ENCODE measurements at places on chromosomes 2 and 18.

- DNase-seq = no peak
These were observed 209.8 kb downstream of the PHLPP1 start for GRCh38 chr18:62925031-62925688.

DNA sequence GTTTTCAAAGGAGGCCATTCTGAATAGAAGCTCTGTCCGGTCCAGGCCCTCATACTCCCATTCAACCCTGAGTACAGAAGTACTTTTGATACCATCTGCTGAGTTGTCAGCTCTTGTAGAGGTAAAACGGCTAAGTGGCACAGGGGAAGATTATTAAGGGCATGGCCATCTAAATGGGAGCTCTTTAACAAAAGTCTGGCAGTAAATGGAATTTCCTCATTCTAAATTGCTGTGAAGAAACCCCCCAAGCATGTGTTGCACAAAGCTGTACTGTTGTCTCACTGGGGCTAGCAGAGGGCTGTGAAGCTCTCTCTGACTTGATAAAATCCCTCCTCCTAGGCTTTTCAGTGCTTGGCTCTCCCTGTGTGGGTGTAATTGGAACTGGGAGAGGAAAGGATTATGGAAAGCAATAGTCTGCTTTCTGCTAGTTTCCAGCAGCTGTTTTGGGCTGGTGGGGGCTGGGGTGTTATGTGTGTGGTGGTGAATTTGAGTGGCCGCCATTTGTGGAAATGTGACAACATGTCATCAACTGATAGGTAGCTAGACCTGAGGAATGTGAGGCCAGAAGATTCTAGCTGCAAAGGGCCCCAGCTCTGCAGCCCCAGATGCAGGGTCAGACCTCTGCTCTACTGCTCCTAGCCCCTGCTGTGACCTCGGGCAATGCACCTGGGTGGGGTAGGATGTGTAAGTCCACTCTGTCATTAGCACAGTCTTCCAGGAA, 65.1 kb downstream of the MAP4K4 start:
- DNase-seq = no peak

- DNase-seq = no peak
These were observed 44.2 kb downstream of the TTC27 start for GRCh38 chr2:32671885-32672533.

DNA sequence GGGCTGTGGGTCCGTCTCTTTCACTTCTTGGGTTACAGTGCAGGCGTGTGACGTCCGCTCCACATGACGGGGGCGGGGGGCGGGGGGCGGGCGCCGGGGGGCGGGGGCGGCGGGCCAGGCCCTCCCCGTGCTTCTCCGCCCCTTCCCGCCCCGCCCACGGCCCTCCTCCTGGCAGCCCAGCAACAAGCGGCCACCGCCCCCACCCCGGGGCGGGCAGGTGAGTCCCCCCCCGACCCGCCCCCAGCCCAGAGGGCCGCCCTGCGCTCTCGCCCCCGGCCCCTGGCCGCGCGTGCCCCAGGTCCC, 3.6 kb downstream of the ZNF516 start:
- DNase-seq = peak; percentile 87

DNA sequence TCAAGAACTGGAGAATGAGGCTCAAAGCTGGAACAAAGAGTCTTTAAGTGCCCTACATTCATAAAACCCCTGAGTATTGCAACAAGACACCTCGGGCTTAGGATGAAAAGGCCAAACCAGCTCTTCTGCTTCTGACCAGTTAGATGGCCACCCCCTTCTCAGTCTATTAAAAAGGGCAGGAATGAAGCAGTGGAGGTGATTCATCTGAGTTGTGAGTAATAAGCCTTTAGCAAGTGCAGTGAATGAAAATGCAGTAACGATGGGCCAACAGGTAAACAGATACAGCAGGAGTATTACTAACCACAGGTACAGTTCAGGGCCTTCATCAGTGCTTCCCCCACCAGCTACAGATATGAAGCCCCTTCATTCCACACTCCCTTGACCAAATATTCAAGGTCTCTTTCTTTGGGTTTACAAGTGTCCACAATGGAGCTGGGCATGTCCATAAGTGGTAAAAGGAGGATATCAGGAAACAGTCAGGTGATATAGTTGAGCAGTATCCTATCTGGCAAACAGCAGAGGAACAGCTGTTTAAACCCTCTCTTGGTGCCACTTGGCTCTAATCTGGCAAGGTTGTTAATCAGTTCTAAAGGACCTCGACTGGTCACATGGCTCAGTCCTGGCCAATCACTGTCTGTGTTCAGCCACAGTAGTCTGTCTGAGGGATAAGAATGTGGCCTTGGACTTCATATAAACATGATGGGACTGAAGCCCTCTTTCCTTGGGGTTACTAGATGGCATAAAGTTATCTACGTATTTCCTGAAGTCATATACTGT, 17.8 kb downstream of the SERPINB13 start:
- no peak for DNase-seq

- DNase-seq = no peak
These were observed 251.3 kb upstream of the EPAS1 start for GRCh38 chr2:46045888-46046287.

GRCh38 chr2:6139142-6139541, 447.0 kb downstream of the SOX11 start:
- no peak for DNase-seq

- DNase-seq = no peak
These were observed 156.7 kb upstream of the HAAO start for GRCh38 chr2:42949125-42949524.

DNA sequence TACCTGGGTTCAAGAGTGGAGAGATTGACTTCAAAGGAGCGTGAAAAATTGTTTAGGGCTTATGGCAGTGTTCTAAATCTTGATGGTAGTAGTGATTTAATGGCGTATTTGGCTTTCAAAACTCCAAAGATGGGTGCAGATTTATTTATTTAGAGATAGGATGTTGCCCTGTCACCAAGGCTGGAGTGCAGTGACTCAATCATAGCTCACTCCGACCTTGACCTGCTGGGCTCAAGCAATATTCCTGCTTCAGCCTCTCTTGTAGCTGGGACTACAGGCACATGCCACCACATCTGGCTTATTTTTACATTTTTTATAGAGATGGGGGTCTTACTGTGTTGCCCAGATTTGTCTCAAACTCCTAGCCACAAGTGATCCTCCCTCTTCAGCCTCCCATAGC, 52.5 kb downstream of the FAM117B start:
- DNase-seq = no peak

DNA sequence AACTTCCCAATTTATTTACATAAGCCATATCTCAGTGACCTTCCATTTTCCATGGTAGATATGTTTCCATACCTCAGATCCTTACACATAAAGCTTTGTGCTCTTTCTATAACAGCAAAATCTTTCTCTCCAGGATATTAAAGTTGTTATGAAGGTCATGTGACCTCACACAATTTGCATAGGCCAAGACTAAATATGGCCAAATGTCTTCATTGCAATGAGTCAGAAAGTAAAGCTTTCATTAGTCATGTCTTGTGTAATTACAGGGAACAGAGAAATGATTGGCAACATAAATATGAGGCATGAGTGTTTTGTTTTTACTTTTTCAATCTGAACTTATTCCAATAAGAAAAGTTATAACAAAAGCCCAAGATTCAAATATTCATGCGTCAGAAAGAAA, 243.5 kb downstream of the ASXL3 start:
- no peak for DNase-seq

- DNase-seq = peak; percentile 16
These were observed 82.6 kb downstream of the AGAP1 start for GRCh38 chr2:235576337-235576910.

- no peak for DNase-seq
These were observed 36.8 kb upstream of the ALPP start for GRCh38 chr2:232341739-232342126.

- DNase-seq = no peak
These were observed 9.3 kb upstream of the GPR35 start for GRCh38 chr2:240615820-240616547.

DNA sequence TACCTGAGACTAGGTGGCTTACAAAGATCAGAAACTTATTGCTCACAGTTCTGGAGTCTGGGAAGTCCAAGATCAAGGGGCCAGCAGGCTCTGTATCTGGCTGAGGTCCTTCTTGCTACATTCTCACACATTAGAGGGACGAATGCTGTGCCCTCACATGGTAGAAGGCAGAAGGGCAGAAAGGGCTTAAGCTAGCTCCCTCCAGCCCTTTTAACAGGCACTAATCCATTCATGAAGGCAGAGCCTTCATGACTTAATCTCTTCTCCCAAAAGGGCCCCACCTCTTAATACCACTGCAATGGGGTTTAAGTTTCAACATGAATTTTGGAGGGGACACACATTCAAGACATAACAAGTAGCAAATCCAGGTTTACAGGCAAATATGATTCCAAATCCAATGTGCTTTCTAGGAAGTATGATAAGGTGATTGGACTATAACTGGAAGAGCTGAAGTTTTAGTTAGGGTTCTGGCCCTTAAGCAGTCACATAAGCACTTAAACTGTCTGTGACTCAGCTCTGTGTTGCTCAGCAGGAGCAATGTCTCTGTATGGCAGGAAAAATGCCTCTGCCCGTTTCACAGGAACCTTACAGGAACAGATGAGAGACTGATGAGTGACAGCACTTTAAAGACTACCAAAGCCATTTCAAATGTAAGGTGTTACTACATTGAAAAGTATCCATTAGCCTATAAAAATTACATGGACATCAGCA, 119.6 kb upstream of the PTPRM start:
- no peak for DNase-seq

DNA sequence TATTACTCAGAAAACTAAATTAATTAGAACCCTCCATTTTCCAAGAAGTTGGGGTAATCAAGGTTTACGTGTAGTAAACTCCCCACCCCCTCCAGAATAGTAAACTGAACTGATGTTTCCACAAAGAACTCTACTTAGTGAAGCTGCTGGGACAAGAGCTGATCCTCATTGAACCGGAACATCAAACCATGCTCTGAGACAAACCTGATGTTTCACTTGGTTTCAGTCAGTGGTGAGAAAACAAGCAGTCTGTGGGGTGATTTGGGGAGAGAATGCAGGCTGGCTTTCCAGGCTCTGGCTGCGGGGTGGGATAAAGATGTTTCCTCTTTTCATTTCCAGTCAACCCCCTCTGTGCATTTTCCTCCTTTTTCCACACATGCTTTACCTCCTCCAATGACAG, 38.2 kb downstream of the CELF4 start:
- DNase-seq = no peak

DNA sequence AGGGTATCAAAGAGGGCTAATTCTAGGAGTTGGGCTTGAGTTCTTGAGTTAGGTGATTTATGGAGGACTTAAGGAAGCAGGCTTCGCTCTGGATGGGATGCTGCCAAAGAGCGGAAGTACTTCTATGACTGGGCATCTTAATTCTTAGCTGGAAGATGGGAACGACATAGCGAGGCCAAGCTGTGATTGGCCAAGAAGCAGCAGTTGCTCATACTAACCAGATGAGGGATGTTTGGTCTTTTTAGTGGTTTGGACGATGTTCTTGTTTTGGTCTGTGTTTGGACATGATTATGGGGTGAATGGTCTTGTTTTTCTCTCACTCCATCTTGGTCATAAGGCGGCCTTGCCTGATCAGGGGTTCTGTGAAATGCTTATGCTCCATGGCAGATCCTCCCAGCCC, 133.7 kb downstream of the MSH2 start:
- DNase-seq = no peak

GRCh38 chr2:102116630-102117471, 25.7 kb upstream of the IL1R1 start:
- DNase-seq = no peak

DNA sequence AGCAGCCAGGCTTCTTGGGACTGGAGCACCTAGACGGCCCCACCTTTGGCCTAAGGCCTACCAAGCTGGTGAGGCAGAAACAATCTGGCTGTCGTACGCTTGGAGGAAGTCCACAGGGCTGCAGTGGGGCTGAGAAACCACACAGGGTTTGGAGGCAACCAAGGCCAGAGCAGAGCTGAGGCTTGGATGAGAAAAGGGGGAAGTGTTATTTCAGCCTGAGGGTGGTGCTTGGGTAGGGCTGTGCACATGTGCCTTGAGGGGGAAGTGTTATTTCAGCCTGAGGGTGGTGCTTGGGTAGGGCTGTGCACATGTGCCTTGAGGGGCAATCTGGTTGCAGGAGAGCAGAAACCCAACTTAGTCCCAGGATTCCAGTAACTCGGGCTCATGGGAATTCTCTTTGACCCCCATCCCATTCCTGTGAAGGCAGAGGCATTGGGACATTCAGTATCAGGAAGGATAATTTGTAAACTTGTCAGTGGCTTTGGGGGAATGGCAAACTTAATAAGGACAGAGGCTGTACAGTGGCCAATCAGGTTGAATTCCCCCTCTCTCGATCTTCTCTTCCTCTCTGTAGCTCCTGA, 971 bp upstream of the FBXO41 start:
- no peak for DNase-seq

DNA sequence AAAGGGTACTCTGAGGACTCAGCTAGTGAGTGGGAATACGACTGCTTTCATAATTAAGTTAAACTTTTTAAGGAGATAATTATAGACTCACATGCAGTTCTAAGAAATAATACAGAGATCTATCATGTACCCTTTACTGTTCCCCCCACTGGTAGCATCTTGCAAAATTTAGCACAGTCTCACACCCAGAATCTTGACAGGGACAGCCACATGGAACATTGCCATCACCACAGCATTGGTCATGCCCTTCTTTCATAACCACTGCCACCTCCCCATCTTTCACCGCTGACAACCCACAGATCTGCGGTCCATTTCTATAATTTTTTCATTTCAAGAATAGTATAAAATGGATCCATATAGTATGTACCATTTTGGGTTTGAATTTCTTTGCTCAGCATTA, 37.8 kb downstream of the ARHGEF4 start:
- no peak for DNase-seq

GRCh38 chr2:147141930-147142329, 702.9 kb upstream of the ACVR2A start:
- DNase-seq = no peak

- DNase-seq = no peak
These were observed 40.8 kb upstream of the ARHGAP15 start for GRCh38 chr2:143088388-143088787.

DNA sequence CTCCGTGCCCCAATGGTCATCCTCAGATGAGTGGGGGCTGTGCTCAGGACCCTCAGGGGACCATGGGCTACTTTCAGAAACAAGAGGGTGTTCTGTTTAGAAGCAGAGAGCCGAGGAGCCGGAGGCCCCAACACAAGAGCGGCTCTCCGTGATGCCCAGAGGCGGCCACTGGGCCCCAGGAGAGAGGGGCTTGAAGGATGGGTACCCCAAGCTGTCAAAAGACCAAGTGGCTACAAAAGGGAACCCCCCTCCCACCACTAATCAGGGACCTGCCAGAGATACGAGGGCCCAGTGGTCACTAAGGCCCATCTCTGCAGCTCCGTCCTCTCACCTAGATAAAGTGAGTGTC, 93.6 kb downstream of the HDAC4 start:
- no peak for DNase-seq

Data from NCI-H345 (cell line).